ENCODE measurements at places on chromosomes 1 and 21.

DNA sequence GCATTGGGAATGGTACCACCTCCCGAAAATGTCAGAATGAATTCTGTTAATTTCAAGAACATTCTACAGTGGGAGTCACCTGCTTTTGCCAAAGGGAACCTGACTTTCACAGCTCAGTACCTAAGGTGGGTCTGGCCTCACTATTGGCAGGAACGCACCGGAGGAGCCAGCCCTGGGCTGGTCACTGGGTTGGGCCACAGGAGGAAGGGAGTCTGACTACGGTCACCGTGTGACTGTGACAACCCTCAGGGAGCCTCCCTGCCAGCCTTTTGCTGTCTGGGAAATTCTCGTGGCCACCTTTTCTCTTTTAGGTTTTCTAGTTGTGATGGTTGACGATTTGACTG is 2.2 kb downstream of the IL10RB start:
- DNase-seq = no peak

GRCh38 chr1:24724345-24725208 is 20.7 kb upstream of the CLIC4 start:
- no peak for DNase-seq

- DNase-seq = no peak
Measured at GRCh38 chr1:205298191-205298994, 23.2 kb downstream of the NUAK2 start.

- no peak for DNase-seq
Measured at GRCh38 chr1:207027206-207027777, 5.3 kb downstream of the C1orf116 start.

GRCh38 chr1:212040629-212041412 is 5.3 kb downstream of the DTL start:
- DNase-seq = no peak

All from GM13976 (cell line).